ENCODE measurements at places on chromosomes 6 and 20.

- DNase-seq, result peak; percentile 19
These were observed 51.9 kb upstream of the SLC22A16 start for GRCh38 chr6:110528101-110528929.

DNA sequence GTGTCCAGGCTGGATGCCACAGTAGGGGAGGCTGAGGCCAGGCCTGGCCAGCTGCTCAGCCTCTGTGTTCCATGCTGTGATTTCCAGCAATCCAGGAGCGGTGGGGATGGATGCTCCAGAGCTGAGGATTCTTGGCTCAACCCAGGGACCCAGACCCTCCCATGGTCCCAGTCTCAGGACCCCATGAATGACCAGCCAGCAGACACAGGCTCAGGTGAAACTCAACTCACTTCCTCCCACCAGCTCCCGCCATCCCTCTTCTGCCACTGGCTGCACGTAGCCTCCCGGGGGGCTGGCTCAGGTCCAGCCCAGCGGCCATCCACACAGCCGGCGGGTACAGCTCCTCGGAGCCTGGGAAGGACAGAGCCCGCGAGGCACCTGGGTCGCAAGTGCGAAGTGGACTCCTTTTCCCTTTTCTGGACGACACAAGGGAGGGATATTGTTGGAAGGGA is 54.5 kb upstream of the DACT2 start:
- no peak for DNase-seq

DNA sequence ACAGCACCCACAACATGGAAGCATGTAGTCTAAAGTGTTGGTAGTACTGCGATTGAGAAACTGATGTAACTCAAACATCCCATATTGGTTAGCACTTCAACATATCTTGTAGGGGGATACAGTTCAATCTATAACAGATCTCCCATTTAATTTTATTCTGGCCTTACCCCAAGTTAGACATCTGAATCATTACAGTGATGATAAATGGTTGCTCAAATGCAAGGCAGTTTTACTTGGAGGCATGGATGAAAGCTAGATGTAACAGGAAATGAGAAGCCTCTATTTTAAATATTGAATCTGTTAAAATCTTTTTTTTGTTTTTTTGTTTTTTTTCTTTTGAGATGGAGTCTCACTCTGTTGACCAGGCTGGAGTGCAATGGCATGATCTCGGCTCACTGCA is 44.2 kb upstream of the FAM50B start:
- no peak for DNase-seq

DNA sequence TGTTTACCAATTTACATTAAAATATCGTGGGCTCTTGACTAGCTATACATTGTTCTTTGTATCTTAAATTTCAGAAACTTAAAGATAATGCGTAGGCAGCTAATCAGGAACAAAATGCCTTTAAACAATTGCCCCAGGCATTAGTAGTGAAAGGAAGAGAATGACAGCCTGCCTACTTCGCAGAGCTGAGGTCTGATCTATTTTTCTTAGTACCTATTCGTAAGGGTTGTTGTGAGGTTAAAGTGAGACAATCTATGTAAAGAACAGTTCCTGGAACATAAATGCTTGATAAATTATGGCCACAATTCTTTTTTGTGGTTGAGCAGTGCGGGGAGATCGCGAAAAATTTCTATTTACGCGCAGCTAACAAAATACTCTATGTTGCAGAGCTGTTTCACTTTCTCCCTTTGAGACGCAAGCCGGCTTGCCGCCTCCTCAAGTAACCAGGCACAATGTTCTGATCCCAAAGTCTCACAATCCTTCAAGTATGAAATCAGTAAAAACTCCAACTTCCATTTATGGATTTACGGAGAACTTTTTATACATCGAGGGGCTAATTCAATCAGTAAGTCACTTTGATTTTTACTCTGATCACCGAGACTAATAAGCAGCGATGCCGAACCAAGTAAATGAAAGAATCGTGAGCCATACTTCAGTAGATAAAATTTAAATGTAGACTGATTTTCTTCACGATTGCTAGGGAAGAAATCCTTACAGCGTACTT is 878 bp upstream of the PNRC1 start:
- DNase-seq, result peak; percentile 24

DNA sequence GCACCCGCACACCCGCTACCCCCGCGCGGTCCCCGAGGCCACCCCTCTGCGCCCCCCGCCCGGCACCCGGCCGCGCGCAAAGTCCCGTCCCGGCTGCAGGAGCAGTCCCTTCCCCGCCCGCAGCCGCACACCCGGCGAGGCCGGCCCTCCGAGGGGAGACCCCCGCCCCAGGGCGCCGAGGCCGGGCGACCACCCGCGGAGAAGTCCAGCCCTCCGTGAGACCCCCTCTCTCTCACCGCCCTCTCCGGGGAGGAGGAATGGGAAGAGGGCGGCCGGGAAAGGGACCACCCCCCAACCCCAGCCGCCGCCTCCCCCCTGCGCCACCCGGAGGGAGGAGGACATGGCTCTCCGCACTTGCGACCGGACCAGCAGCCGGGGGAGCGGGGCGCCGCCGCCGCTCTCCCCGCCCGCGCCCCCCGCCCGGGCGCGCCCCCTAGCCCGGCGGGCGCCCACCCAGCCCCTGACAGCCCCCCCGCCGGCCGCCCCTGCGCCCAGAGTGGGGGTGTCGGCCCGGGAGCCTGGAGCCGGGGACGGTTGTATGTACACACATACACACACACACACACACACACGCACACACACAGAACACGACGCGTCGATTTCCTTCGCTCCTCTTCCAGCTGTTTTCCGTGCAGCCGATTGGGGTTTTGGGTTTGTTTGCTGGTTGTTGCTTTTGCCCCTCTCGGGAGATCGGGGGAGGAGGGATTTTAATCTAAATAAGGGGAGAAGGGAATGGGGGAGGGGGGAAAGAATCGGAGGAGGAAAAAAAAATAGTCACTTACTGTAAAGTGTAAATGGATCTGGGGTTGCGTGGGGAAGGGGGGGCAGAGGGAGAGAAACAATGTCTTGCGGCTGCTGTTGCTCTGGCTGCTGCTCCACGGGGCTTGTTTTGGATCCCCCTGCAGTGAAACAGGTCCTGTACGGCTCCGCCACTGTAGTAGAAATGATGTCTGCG is at the start of gene ATXN1:
Gene ATXN1 (minus strand): TSS at position 945 of the 955 bp plus-strand sequence.
- DNase-seq, result no peak

GRCh38 chr6:23690453-23691049 is 435.5 kb upstream of the NRSN1 start:
- DNase-seq, result no peak

GRCh38 chr6:121260651-121261102 is 73.6 kb downstream of the TBC1D32 start:
- no peak for DNase-seq

DNA sequence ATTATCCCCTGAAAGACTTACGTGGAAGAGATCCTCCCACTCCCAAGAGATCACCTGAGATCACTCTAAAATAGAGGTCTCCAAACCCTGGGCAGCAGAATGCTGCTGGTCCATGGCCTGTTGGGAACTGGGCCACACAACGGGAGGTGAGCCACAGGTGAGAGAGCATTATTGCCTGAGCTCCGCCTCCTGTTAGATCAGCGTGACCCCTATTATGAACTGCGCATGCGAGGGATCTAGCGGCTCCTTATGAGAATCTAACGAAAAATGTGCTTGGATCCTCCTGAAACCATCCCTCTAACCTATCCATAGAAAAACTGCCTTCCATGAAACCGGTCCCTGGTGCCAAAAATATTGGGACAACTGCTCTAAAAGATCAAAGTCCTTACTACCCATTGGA is 1057.4 kb downstream of the EPHA7 start:
- no peak for DNase-seq

- DNase-seq, result no peak
These were observed 86.7 kb upstream of the F13A1 start for GRCh38 chr6:6407071-6407741.

GRCh38 chr20:10563935-10564492 is 109.8 kb downstream of the JAG1 start:
- DNase-seq, result no peak

- DNase-seq, result no peak
These were observed 296.7 kb downstream of the CDH26 start for GRCh38 chr20:60254901-60255411.

DNA sequence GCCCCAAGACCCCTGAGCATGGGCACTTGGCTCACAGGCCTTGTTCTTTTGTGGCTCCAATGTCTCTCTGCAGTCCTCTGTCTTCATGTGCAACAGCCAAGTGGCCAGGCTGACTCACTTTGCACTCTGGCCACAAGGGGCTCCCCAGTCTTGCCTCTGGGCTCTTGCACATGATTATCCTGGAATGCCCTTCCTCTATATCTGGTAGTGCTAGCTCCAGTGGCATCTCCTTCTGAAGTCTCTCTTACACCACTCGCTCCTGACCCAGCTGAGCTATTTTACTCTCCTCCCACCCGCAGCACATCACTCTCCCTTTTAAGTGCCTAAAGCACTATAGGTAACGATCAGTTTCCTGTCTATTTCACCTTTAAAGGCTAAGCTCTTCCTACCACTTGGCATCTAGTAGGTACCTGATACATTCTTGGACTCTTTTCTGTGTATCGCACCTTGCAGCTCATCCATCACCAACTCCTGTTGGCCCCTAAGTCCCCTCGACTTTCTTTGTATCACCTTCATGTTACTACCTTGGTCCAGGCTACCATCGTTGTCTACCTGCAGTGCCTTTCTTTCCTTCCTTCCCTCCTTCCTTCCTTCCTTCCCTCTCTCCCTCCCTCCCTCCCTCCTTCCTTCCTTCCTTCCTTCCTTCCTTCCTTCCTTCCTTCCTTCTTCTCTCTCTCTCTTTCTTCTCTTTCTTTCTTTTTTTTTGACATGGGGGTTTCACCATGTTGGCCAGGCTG is 211.9 kb upstream of the RNF24 start:
- DNase-seq, result no peak
